Brain pericyte (primary cell): ENCODE measurements at places on chromosomes 7 and 10.

GRCh38 chr7:127895814-127896280 is 135.4 kb downstream of the LRRC4 start:
- DNase-seq, result no peak

GRCh38 chr7:104130726-104131125 is 77.1 kb downstream of the ORC5 start:
- DNase-seq, result no peak

DNA sequence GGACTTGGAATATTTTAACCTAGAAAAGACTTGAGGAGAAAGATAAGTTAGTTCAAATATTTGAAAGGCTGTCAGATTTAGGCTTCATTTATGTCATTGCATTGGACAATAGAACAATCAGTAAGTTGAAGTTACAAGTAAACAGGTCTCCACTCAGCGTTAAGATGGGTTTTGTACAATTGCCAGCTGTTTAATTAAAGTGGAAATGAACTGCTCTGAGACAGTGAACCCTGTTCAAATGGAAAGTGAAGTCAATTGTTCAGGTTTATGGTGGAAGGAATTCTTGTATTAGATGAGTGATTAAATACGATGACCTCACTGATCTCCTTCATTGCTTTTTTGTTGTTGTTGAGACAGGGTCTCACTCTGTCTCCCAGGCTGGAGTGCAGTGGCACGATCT is 151.7 kb downstream of the PLXDC2 start:
- DNase-seq, result no peak

DNA sequence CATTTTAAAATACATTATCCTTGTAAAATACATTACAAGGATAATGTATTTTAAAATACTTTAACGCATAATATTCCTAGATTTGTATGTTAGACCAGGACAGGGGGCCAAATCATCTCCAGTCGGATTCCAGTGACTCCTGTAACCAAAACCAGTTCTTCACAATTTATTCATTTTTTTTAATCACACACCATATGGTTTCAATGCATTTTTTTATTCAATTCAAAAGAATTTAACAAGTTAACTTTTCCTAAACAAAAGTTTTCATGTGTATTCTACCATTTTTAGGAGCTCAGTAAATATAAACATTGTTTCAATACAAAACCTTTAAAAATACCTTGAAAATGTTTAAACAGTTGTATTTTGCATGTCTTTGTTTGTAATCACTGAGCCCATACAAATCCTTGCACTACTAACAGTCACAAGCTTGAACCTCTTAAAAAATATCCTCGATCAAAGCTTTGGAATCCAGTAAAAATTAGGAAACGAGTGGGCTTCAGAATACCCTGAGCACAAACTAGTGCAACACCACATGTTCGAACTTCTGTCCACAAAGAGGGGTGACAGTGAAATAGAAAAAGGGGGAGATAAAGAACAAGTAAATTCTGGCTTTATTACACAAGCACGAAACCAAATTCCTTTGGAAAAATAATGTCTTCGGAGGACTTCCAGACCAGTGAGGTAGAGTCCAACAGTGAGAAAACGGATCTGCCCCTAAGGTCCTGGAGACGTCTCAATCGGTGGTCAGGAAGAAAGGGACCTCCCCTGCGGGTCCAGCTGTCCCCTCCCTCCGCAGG is 1.6 kb downstream of the CCDC71L start:
- no peak for DNase-seq

- no peak for DNase-seq
These were observed 191.2 kb downstream of the PLXDC2 start for GRCh38 chr10:20007426-20007825.

DNA sequence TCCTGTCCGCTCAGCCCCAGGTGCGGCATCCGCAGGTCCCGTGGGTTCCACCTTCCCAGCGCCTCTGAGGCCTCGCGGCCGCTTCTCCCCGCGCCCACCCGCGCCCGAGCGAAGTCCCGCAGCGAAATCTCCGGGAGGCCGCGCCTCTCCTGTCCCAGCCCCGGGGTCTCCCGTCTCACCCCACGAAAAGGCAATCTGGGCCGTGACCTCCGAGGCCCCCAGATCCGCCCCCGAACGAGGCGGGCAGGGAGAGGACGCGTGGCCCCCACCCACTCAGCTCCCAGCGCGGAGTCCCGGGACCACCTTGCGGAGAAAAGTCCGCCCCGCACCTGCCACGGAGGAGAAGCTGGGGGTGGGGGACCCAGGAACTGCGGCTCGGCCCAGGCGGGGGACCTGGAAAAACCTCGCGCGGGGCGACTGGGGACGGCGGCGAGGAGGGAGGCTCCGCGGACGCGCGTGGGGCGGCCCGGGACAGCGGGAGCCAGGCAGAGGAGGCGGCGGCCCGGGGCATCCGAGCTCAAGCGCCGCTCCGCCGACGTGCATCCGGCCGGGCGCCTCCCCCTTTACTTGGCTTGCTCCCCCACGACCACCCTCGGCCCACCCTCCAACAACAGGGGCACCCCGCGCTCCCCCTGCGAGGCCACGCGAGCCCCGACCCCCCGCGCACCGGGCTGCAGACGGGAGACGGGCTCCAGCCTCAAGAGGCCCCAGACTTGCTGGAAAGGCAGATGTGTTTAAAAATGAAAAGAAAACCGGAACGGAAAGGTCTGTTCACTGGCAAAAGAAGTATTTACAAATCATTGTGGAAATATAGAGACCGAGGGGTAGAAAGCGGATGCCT is 33.0 kb upstream of the RNF32 start:
- DNase-seq, result no peak

DNA sequence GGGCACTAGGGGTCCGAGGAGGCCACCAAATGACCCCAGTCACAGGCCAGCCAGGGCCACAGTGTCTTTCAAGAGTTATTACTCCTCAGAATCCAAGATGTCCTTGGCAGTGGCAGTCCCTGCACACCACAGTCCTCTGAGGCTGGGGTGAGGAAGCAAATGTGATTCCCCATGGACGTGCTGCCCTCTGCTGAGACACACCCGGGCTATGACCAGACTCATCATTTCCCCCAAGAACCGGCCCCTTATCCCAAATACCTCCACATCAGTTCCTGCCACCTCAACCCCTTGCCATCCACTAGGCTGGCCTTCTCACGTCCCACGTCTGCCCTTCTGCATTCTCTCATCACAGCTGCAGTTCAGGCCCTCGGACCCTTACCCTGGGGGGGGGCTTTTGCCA is 5.0 kb downstream of the PRKAG2 start:
- no peak for DNase-seq

DNA sequence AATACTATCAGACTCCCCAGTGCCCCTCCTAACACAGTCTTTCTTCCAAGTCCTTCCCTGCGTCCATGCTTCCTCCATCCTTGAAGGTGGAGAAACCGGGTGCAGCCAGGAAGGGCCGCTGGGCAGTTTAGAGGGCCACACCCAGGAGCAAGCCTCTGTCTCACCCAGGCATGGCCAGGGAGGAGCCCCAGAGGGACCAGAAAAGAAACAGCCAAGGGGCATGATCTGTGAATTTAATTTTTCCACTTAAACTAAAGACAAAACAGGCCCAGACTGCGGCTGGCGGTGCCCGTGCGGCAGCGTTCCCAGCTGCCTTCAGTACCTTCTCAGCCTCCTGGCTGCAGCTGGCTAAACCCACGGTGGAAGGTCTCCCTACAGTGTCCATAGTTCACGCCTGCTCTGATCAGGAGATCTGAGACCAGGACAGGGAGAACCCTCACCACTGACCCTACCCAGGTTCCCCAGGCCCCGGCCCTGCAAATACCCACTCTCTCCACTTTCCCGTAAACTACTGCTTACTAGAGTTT is 12.9 kb downstream of the UNCX start:
- no peak for DNase-seq

- no peak for DNase-seq
These were observed 167.9 kb upstream of the PRSS1 start for GRCh38 chr7:142581341-142581740.

DNA sequence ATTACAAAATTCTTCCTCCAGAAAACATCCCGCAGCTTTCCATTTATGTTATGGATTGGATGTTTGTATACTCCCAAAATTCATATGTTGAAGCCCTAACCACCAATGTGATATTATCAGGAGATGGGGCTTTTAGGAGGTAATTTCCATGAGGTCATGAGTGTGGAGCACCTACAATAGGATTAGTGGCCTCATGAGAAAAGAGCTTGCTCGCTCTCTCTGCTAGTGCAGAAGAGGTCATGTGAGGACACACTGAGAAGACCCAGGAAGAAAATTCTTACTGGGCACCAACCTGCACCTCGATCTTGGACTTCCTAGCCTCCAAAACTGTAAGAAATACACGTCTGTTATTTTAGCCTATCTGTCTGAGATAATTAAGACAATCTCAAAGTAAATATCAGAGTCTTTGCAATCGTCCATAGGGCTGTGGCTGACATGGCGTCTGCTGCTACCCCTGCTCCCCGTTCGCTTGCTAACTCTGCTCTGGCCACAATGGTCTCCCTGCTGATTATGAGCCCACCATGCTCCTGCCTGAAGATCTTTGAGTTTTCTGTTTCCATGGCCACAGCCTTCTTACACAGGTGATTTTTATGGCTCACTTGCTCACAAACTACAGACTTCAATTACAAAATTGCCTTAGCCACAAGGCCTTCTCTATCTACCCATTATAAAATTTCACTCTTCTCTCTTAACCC is 333.3 kb downstream of the CACNA2D1 start:
- DNase-seq, result no peak

DNA sequence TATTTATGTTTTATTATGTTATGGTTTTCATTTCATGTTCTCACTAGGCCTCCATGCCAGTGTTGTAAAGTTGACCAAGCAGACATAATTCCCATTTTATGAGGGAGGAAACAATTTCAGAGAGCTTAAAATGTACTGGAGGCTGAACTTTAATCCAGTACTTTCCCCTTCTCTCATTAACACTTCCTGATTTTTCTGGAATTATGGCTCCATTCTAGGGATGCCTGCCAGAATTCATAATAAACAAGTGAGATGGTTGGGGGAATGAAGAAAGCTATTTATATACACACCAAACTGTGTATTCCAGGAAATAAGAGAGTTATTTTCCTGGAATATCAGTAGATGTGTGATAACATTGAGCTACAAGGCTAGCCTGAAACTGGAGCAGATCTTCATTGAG is 6.9 kb downstream of the TMEM236 start:
- DNase-seq, result no peak

- no peak for DNase-seq
These were observed 3.1 kb upstream of the ZNRF2 start for GRCh38 chr7:30281263-30281662.

- no peak for DNase-seq
These were observed 96.7 kb upstream of the CABCOCO1 start for GRCh38 chr10:61565819-61566560.

DNA sequence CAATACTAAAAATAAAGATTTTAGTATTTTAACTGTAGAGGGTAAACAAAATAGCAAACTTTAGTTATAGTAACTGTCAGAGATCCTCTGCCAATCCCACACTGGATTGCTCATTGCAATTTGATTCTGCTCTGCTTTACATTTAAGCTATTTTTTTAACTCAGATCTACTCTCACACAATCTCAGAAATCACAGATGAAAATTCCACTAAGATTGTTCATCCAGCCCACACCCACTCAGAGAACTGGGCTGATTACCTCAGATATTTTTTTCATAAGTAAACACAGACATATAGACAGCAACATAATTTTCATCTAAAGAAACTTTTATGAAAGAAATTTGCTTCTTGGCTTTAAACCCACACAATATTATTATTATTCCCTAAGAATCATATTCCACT is 7.0 kb downstream of the OSBPL3 start:
- no peak for DNase-seq

DNA sequence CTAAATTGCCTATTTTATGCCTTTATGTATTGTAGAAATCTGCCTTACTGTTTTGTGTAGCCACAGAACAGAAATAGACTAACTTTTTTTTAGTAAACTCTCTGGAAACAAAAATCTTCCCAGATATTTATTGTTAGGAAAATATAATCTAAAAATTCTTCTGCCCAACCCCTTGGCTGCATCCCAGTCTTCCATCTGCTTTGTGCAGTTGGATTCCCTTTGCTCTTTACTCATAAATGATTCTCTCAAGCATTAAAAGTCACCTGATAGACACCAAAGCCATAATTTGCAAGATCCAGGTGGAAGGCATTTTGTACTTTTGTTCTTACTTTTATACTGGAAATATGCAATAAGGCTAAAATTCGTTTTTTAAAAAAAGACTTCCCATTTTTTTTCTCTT is 6.1 kb upstream of the CAV2 start:
- no peak for DNase-seq

DNA sequence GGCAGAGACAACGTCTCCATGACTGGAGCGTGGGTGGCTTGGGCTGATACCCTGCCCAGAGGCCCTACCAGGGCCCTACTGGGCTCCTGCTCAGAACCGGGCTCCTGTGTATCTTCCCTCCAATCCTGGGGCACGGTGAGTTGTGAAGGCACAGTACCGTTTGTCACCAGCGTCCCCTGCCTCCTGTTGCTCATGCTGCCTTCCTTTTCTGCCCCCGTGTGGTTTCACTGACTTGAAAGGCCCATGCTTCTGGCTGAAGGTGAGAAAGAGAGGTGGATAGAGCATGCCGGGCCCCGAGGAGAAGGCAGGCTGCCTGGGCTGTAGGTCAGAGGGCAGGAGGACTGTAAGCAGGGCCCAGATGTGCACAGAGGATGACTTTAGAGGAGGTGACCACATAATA is 9.1 kb upstream of the DMBT1 start:
- no peak for DNase-seq

DNA sequence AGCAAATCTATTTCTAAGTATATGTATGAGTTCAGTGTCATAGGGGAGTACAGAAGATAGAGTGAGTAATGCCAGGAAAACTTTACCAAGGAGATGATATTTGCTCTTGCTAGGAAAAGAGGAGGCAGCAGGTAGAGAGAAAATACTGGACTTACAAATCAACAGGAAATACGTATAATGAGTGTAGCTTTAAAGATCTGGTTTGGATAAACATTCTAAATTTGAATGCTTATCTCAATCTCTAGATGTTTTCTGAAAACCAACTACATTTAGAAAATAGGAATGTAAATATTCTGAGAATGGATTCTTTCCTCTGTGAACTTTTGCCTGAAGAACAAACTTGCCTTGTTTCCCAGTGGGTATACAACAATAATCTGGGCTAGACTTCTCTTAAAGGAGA is 46.9 kb upstream of the GNAI1 start:
- DNase-seq, result no peak

DNA sequence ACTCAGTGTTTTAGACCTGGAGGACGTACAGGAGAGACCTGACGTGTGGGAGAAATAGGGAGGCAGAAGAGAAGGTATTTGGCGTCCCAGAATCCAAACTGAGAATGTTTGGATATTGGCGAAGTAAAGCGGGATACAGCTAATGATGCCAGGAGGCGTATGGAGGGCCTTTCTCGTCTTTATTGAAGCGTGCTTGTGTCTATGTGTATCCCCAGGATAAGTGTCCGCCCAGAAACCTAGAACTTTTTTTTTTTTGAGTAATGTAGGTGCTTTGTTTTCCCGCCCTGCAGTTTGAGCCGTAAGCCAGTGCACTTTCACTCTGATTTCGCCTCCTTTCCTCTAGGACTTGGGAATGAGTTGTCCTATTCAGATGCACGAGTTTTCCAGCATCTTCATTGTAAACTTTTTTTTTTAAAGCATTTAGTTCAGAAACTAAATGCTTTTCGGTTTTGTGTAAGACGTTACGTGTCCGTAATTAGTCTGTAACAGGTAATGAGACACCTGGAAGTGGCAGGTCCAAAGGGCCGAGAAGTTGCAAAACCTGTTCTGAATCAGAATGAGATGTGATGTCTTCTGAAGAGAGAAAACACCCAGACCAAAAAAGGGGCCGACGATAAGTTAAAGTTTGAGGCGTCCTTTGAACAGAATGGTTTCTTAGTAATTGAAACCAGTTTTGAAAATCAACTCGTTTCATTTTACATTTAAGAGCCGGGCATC is 746 bp downstream of the ARL5B start:
- no peak for DNase-seq

GRCh38 chr7:20786779-20787659 is at the start of gene SP8:
Gene SP8 (minus strand): TSS chr7:20786886. CDS start chr7:20786798, 88 bp downstream.
- no peak for DNase-seq
